ENCODE measurements at places on chromosomes 1 and 21.

DNA sequence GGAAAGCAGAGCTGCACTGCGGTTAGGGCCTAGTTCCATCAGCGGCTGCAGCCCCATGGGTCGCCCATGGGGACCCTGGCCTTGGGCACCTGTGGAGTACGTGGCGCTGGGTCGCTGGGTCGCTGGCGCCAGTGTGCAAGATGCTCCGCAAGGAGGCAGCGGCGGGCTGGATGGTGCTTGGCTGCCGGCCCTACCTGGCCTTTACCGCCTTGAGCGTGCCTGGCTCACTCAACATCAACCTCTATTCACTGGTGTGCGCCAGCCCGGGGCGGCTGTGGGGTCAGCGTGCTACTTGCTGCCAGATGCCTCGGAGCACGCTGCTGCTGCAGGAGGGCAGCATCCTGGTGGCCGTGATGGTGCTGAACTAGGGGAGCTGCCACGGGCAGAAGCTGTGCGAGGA lies 85.1 kb upstream of the RHOU start:
- DNase-seq, result no peak

GRCh38 chr1:223161321-223161720 lies 18.3 kb upstream of the TLR5 start:
- no peak for DNase-seq

DNA sequence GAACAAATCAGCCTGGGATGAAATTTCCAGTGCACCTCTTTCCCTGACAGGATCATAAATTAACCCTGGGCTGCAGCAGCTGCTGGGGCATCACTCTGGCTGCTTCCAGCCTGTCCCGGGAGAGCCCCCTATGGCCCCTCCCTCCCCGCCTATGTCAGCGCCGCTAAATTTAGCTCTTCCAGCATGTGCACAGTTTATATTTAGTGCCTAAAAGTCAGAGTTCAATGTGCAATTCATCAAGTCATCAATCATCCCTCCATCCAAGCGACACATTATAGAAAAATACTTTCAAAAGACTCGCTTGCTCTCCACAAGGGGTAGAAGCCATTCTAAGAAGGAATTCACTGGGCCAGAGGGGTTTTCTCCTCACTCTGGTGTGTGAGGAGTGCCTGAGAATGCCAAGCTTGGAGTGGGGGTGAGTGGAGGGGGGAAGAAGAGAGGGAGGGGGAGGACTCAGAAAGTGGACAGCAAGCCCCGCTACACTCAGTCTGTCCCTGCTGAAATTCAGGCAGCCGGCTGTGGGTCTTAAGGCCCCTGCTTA lies 37.4 kb downstream of the XCL1 start:
- DNase-seq, result no peak

GRCh38 chr1:201327687-201328240 lies 44.5 kb downstream of the PKP1 start:
- no peak for DNase-seq

DNA sequence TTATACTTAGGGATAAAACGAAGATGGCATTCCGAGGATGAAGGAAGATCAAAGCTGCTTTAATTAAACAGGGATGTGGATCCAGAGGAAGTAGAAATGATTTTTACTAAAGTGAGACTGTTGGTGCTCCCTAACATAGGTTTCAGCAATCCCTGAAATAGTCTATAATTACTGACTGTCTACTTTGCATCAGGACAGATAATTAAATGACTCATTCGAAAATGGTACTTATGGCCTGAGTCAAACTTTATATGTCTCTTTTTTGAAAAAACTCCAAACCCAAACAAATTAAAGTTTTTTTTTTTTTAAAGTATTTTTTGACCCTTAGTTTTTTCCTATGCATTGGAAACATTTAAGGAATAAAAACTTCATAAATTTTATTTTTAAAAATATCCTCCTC lies 90.3 kb downstream of the LYST start:
- DNase-seq, result no peak

DNA sequence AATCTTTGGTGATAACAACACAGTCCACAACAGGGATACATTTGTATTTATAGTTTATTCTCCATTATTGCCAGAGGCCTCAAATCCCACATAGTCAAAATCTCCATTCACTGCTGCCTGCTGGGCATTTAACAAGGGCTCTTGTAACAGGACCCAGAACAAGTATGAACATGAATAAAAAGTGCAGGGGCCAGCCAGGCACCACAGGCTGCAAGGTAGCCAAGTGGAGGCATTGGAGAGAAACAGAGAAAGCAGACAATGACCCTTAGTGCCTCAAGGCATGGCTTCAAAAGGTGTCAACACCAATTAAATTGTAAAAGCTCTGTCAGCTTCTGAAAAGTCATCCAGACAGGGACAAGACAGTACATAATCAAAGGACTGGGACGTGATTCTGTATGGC lies 116.8 kb downstream of the ATP6V1G3 start:
- DNase-seq, result no peak

DNA sequence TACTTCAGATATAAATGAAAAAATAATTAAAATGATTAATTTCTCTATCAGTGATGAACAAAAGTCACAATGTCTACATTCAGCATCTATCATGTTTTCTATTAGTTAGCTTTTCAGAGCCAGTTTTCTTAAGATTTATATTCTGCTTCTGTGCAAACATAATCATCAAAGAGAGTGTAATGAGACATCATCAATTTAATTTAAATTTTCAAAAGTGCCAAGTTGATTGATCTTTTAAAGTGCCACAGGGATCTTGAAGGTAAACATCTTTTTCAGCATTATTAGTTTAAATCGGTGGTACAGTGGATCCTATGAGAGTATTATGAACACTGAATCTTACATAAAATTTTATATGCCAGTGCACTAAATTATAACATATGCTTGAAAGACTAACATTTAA lies 1176.1 kb downstream of the PLA2G4A start:
- DNase-seq, result no peak

- no peak for DNase-seq
Measured at GRCh38 chr1:35894183-35894582, 11.2 kb downstream of the AGO1 start.

DNA sequence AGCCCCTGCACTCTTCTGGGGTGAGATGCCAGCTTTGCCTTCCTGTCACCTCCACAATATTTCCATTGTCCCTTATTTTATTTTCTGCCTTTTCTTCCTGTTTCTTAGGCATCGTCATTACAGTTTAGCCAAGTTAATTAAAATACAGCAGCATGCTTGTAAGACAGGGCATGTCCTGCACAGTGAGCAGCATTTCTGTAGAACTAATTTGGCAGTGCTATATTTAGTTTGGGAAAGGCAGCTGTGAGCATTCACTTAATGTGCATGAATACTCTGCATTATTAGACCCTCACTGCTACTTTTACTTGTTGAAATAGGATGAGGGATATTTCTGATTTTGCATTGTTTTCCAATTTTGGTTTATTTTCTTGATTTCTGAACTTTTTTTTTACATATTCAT lies 133.3 kb downstream of the KCNK2 start:
- DNase-seq, result no peak

DNA sequence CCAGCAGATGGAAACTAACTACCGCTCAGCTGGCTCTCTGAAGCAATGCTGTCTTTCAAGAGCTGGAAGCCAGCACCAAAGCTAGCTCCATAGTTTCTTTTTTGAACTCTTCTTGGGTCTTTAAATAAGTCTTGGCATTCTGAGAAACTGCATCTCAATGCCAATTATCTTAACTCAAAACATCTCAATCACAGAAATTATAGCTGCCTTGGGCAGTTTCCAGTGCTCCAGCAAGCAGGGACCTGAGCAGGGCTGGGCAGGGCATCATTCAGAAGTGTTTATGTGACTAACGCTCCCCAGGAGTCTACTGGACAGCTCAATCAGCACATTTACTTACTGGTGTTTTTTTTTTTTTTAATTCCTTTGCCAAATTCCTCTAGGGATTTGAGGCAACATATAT lies 18.3 kb upstream of the PADI4 start:
- DNase-seq, result no peak

DNA sequence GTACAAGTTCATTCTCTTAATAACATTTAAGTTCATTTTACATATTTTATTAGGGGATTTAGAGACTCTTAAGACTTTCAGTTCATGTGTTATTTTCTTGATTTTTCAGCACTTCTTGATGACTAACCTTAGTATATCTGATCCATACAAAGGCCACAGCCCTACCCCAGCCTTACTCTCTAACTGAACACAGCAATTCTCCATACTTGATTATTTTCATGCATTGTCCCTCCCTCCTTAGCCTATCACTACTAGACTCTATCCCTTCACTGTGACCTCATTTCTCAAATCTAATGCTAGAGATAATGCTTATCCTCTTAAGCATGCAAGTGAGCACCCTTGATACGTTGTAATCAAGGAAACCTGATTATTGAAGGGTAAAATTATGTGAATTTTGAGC lies 15.2 kb downstream of the PRKAA2 start:
- DNase-seq, result no peak

- no peak for DNase-seq
Measured at GRCh38 chr1:160410406-160411005, 10.1 kb downstream of the VANGL2 start.

- DNase-seq, result no peak
Measured at GRCh38 chr1:226123212-226123560, 60.7 kb downstream of the H3-3A start.

GRCh38 chr1:94713472-94714141 lies 106.5 kb upstream of the SLC44A3 start:
- DNase-seq, result no peak

DNA sequence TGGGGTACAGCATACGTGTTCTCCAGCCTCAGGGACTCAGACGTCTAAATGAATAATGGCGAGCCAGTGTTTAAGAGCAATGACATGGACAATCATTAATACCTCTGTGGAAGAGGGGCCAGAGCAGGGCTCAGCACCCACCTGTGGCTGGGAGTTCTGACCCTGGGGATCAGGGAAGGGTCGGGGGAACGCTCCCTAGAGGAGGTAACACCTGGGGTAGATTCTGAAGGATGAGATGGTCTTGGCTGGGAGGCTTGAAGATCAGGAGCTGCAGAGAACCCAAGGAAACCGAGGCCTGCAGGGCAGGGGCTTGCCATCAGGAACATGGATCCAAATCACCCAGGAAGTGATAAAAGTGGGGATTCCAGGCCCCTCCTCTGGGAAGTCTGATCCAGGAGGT lies 138.2 kb upstream of the RUNX3 start:
- no peak for DNase-seq

- DNase-seq, result no peak
Measured at GRCh38 chr21:23694390-23694789, 1912.9 kb downstream of the MRPL39 start.

DNA sequence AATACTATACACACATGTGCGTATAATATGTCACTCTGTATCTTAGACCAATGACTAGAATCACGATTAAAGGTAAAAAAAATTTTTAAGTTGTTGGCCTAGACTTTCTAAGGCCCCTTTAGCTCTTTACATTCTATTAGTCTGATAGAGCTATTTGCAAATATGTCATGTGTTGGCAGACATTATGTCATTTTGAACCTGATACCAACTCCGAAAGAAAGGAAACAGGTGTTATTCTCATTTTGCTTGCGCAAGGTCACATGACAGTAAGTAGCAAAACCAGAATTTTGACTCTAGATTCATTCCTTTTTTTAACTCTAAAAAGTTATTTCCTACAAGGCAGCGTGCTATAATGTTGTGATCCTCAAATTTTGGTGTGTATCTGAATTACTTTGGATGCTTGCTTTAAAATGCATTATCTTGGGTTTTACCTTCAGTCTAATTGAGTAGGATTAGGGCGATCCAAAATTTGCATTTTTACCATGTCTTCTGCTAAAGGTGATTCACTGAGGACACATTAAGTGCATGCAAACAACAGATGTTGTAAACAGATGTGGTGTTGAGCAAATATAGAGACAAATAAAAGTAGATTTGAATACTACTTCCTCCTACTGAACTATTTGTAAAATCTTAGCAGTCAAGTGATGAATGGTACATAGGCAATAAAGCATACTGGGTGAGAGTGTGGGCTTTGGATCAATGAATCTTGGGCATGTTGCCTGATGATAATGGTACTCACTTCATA lies 63.5 kb upstream of the KIAA1614 start:
- no peak for DNase-seq

GRCh38 chr1:93124556-93125355 lies 45.7 kb downstream of the MTF2 start:
- no peak for DNase-seq

GRCh38 chr1:46458846-46459245 lies 30.8 kb upstream of the DMBX1 start:
- no peak for DNase-seq
